ENCODE measurements at places on chromosomes 2 and 18. TPM values are rescaled to one million over a fixed set of nuclear protein-coding genes. Genes with fewer than 3 reads are reported as not detected.

DNA sequence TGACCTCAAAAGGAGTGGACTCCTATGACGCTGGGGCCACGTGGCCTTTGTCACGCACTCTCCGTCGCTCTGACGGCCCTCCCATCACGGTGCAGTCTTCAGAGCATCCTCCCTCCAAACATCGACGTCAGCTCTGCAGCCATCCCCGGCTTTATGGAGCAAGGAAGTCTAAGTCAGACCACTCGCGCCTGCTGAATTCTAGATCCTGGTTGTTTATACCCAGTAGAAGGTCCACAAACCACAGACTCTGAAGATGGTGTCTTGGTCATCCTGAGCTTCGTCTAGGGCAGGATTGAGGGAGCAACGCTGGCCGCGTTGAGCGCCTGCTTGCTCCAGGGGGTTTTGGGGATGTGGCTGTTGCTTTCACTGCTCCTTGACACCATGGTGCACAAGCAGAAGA, 228.0 kb upstream of the SALL3 start:
- DNase-seq = no peak

DNA sequence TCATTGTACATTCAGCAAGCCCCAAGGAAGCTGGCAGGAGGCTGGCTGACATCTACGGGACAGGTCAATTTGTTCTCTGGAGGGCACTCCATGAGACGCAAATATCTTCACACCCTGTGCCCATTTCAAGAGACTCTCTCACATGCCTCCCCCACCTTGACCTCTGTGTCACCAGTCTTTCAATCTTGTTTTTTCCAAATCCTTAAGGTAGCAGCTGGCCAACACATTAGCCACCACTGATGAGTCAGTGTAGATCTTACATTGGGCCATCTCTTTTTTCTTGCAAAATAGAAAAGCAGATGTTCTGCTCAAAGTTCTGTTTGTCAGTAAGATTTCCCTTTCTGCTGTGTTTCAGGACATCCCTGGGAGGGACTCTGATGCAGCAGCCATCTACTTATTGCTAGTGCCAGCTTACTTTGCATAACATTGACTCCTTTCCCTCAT, 1.7 kb upstream of the DPP4 start:
- DNase-seq = no peak

DNA sequence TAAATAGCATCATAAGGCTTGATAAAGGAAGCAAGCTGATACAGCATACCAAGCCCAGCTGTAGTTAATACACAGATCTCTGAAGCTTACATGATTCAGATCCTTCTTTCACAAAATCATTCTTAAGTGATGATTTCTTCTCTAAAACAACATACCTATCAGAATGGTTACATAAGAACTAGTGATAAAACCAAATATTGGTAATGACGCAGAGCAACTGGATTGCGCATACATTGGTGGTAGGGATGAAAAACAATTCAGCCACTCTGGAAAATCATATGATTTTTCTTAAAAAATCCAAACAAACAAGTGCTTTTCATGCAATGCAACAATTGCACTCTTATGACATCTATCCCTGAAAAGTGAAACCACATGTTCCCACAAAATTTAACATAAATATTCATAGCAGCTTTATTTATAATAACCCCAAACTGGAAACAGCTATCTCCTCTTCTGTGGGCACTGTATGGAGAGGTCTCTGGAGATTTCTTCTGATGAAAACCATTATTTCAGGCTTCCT, 153.6 kb upstream of the DSEL start:
- DNase-seq = no peak

- peak; percentile 97 for DNase-seq
Observed at GRCh38 chr2:233247744-233248143, 3.7 kb upstream of the ATG16L1 start.

The RNF125 gene
- 3.2 TPM for polyA plus RNA-seq

DNA sequence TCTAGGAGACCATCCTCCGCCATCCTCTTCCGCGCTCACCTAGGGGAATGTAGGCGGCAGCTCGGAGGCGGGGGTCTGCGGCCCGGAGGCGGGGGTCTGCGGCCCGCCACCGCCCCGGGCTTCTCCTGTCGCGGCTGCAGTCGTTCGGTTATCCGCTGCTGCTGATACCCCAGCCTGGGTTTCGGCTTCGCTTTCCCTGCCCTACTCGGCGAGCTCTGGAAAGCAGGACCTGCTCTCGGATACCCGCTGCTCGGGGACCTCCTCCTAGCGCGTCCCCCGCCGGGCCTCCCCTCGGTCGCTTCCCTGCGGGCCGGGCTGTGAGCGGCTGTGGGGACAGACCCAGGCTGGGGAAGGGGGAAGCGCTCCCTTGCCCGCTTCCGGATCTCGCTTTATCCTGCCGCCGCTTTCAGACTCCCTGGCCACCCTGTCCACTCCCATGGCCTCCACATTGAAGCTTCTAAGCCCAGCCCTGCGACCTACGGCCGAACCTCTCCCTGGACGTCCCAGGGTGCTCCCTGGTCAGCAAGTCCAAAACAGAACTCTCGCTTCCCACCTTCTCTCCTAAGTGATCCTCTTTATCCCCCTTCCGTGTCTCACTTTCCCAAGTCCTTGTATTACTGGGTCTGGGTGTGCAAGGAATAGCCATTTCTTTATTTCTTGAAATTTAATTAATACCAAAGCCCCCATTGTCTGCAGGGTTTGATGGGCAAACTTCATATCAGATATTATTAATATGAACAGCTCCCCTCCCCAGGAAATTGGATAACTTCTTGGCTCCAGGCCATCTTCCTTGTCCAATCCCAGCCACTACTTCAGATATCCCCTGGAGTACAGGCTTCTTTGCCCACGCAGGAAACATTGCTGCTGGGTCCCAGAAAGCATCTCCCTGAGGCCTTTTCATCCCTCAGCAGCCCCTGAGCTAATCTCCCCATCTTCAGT, 769 bp downstream of the FKBP1B start:
- DNase-seq = no peak

The GRB14 gene
- polyA plus RNA-seq = 4.2 TPM

GRCh38 chr2:177942731-177943130, 129.8 kb downstream of the PDE11A start:
- DNase-seq = no peak

GRCh38 chr18:58505181-58505580, 123.7 kb downstream of the ALPK2 start:
- DNase-seq = no peak

DNA sequence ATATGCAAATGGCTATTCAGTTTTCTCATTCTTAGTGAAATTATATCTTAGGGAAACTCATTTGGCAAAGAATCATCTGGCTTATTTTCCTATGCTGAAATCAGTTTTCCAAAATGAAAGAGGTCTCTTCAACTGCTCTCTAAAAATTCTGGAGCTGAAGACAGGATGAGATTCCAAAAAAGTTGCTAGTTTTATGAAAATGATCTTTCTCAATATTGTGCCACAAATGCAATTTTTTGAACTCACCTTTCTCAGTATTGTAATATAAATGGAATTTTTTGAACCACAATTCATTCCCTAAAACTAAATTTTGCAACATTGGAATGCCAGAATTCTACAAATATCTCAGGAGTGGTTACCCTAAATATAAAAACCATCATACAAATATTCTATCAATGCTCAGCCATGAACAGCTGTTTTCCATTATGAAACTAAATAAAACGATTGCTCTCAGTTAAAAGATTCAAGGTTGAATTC, 147.7 kb upstream of the PKDCC start:
- no peak for DNase-seq

DNA sequence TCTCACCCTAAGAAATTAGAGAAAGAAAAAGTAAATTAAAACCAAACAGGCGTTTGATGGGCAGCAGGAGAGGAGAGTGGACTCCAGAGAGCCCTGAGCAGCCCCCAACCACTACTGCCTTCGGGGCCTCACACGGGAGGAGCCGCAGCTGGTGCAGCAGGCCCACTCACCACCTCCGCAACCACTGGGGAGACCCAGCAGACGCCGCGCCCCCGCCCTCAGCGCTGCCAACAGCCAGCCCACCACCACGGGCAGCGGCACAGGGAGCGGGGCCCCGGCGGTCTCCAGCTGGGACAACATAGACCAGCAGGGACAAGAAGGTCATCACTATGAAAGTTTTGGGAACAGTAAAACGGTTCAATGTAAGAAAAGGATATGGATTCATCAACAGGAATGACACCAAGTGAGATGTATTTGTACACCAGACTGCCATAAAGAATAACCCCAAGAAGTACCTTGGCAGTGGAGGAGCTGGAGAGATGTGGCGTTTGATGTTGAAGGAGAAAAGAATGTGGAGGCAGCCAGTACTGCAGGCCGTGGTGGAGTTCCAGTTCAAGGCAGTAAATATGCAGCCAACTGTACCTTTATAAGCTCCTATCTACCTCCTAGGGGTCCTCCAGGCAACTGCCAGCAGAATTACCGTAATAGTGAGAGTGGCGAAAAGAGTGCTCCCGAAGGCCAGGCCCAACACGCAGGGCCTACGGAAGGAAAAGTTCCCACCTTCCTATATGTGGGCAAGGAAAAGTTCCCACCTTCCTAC, 76.5 kb downstream of the OLA1 start:
- no peak for DNase-seq

DNA sequence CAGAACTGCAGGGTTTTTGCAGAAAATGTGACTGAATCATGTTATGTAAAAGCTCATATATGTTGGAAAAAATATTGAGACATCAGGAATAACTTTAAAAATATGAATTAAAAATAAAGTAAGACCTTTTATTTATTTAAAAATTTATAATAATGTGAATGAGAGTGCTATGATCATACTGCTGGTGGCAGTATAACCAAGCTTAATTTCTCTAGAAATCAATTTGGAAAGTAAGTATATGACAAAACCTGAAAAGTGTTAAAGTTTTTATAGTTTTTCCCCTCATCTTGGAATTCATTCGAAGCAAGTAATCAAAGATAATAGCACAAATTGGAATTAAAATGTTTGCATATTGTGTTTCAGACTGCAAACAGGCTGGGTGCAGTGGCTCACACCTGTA, 7.5 kb downstream of the SLC39A10 start:
- no peak for DNase-seq

The XDH gene
- polyA plus RNA-seq = 40.6 TPM

The GREB1 gene
- 0.13 TPM for polyA plus RNA-seq

DNA sequence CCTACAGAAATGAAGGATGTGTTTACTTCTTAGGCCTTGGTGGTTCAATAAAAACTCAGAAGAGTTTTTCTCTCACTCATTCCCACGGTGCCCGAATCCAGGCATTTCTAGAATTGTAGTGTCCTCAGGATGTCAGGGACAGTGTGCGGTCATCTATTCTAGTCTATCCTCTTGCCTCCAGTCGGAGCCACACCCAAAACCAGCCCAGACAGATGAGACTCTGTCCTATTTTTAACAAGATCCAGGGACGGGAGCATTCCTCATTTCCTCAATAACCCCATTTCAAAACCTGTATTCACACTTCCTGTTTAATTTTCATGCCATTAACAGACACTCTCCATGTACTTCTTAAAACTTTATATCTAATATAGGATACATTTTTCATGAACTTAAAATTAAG, 11.6 kb upstream of the RBMS1 start:
- DNase-seq = no peak

DNA sequence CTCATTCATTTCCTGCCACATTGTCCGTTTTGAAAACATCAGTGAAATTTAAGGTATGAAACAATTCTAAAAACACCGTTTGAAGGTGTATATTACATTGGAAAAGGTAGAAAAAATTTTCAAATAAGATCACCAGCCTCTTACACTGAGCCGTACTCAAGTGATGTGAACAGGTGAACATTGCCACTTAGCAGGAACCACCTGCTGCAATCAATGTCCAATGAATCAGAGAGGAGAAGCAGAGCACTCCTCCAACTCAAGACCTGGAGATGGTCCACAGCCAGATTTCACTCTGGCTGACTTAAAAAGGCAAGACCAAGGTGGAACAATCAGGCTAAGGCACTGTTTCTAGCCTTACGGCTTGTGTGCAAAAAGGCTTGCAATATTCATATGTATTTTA, 110.3 kb upstream of the TTN start:
- no peak for DNase-seq

DNA sequence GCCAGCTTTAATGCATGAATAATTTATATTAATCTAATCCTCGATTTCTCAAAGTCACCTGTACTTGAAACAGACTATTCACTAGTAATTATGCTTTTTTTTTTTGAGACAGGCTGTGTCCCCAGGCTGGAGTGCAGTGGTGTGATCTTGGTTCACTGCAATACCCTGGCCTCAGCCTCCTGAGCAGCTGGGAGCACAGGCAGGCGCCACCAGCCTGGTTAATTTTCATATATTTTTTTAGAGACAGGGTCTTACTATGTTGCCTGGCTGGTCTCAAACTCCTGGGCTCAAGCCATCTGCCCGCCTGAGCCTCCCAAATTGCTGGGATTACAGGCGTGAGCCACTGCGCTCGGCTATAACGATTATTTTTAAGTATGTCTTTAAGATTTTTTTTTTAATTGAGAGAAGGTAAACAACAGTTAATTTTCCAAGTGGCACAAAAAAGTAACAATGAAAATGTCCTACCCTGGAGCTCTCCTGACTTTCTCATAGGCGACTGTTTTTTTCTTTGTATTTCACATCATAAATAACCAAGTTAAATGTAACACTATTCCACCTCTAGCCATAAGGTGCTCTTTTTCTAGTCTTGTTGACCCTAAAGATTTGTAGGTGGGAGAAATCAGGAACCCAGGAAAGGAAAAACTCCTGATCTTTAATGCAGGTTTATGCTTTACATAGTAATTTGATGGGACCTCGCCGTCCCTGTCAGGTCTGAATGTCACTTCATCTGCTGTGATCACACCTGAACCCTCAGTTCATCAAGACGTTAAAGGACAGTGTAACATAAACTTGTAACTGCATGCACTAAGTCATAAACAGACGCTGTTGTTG, 1.3 kb upstream of the ANKRD12 start:
- DNase-seq = no peak

DNA sequence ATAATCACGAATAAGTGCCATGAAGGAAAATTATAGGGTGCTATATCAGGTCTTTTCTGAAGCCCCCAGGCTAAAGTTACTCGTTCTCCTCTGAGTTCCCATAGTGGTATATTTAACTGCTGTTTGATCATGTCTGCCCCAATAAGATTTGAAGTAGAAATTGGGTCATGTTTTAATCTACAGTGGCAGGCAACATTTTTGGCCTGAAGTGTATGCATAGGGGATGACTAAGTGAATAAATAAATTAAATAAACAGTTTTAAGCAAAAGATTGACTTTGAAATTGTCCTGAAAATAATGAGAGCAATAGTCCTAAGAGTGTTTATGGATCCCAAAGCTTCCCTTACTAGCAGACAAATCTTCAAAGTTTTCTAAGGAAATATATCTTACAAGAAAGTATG, 500.9 kb downstream of the TNS1 start:
- DNase-seq = no peak

DNA sequence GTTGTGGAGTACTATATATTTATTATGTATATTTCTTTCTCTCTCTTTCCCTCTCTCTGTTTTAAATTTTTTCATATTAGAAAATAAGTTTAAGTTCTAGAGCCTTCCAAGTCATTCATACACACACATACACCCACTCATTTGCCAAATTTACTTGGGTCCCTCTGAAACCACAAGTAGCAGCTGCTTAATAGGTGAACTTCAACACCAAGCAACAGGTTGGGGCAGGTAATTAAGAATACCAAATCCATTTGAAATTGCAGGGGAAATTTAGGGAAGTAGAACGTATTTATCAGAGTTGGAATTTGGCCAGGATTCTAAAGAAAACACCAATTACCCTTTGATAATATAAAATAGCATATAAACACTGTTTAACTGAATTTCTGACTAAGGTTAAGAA, 75.0 kb upstream of the RBBP8 start:
- DNase-seq = no peak
